ENCODE measurements at places on chromosomes 1 and 21.

- peak; percentile 73 for DNase-seq
These were observed 337.6 kb upstream of the SNX7 start for GRCh38 chr1:98323906-98324358.

DNA sequence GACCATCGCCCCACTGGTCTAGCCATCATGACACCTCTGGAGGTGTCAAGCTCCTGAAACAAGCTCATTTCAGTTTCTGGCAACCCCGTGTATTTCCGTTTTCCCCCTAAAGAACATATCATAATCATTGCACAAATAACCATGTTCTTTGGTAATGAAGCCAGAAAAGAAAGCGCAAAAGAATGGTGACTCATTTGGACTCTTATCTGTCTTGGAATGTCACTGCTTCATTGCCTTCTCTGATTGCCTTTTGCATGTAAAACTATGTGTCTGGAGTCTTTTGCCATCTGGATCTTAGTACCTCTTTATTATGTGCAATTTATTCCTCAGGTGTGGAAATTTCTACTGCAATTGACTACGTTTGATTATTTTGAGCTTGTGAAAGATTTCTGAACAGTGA is 110.5 kb downstream of the COLGALT2 start:
- no peak for DNase-seq

GRCh38 chr21:41482301-41482700 is 25.7 kb downstream of the TMPRSS2 start:
- no peak for DNase-seq

GRCh38 chr1:33656467-33657005 is 184.1 kb downstream of the ZSCAN20 start:
- no peak for DNase-seq

- no peak for DNase-seq
These were observed 473.1 kb downstream of the ADGRL2 start for GRCh38 chr1:82273816-82274215.

GRCh38 chr21:23936224-23936623 is 1671.1 kb downstream of the MRPL39 start:
- DNase-seq = no peak

- no peak for DNase-seq
These were observed 101.8 kb upstream of the LPGAT1 start for GRCh38 chr1:211932231-211932932.

DNA sequence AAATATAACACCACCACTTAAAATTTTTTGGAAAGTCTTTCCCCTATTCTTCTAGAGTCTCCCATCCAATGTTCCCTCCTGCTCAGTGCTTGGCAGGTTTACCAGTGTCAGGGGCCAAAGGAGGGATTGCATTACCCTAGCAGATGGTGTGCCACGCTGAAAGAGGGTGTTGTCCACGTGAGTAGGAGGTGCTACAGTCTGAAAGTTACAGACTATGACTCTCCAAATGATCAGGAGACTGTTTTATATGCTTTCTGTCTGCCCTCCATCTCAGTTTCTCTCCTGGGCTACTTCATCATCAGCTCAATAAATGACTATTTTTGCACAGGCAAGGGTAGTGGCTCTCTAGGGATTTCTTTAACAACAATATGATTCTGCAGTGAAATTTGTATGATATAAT is 31.3 kb upstream of the ANGPTL7 start:
- peak; percentile 73 for DNase-seq

DNA sequence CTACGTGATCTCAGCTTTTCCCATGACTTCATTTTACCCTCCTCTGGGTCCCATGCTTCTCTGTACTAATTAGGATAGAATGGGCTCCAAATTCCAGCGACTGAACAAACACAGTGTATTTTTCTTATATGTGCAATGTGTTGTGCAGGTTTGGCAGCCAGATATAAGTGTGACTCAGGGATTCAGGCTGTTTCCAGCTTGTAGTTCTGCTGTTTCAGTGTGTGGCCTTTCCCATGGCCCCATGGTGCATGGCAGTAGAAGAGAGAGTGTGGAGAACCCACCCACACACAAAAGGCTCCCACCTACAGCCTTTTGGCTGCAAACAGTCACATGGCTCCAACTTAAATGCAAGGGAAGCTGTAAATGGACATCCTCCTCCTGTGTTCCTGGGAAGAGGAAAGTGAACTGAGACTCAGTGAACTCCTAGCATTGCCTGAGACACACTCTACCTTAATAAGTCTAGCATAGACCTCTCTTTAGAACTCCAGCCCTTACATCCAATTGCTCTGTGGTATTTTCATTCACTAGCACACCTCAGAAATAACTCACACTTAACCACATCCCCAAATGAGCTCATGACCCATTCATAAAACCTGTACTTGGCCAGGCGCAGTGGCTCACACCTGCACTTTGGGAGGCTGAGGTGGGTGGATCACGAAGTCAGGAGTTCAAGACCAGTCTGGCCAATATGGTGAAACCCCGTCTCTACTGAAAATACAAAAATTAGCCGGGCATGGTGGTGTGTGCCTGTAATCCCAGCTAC is 58.7 kb downstream of the KIAA0040 start:
- DNase-seq = no peak

GRCh38 chr1:3948344-3948743 is 48.3 kb upstream of the C1orf174 start:
- no peak for DNase-seq

DNA sequence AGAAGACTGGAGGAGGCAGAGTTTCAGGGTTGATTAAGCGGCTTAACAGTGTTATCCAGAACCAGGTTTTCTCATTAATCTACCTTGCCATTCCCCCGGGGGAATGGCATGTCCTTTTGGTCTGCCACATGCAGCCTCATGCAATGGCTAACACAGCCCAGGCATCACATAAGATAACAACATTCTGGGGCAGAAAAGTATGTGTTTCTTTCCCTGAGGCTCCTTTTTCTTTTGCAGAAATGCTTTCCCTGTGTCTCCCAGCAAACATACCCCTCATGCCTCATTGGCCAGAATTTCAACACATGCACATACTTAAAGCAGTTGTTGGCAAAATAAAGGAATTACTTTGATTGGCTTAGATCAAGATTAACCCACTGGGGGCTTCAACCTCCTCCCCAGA is 98.6 kb downstream of the OMA1 start:
- DNase-seq = peak; percentile 20

DNA sequence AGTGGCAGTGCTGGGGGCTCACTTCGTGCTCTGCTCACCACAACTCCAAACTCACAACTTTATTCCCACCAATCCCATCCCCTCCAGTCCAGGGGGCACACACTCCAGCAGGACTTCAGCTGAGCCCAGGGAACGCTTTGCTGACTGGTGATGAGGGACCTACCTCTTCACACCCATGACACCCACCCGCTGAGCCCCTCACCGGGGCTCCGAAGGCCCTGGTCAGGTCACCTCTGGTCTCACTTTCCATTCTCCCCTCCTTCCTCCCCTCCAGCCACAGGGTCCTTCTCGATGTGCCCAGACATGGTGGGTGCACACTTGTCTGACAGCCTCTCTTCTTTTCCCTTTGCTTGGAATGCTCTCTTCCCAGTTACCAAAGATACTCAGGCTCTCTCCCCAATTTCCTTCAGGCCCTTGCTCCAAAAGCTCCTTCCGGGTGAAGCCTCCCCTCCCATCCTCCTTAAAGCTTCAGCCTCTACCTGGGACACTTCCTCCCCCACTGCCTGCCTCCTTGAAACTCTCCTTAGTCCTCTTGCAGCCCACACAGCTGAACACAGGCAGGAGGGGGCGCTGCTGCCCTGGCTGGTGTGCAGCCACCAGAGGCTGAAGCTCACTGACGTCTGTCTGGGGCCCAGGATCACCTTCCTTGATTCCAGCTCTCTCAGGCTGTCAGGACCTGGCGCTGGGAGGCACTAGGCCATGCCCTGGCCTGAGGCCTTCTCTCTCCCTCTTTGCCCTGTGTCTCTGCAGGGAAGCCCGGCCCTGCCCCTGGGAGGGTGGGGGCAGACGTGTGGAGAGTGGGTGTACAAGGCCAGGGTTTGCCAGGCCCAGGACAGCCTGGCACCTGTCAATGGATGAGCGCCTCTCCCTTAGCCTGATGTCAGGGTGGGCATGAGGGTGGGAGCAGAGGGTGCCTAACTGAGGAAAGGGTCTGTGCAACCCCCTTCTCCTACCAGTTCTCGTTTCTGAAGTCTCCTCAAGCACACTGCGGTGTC is 1.6 kb downstream of the KCNE1 start:
- DNase-seq = peak; percentile 86
